Spleen (tissue), 13 donors: ENCODE measurements at places on chromosomes 12 and 14.
A peak's percentile ranks its signal among the peaks of the same experiment; 100 is the strongest.

- DNase-seq = no peak
These were observed 22.6 kb upstream of the LUM start for GRCh38 chr12:91133871-91134270.

DNA sequence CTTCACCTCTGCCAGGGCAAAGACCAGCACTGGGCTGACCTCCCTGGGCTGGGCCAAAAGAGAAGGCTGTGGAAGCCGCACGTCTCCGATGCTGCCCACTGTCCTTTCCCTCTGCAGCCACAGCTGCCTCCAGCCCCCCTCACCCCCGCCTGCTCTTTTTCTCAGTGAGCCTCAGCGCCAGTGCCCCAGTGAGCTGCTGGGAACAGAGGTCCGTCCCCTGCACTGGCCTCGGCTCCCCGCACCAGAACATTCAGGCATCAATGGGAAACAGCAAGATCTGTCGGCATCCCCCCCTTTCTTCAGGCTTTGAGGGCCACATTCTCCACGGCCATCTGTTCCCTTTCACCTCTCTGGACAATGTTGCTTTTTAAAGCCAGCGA lies 398.1 kb downstream of the ZFP36L1 start:
- peak; percentile 69 for DNase-seq

GRCh38 chr12:47636908-47637780 lies 68.7 kb downstream of the RPAP3 start:
- peak; percentile 79 for DNase-seq

- no peak for DNase-seq
These were observed 40.9 kb downstream of the ATXN7L3B start for GRCh38 chr12:74578486-74578885.

GRCh38 chr14:50768680-50769079 lies 62.3 kb downstream of the NIN start:
- DNase-seq = no peak

DNA sequence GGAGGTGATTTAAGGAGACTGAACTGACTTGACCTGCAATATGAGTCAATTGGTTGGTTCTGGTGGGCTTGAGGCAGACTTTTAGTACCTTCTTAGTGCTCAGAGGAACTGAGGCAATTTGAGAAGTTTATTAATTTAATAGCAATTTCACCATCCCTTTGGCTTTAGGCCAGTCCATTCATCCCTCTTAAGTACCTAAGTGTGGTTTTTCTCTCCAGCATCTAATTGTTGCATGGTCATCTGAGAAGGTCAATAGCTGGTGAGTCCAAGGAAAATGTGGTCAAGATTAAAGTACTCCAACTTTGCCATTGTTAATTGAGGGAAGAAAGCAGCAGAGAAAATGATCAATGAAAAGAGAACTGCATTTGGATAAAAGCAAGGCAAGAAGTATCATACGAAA lies 115.4 kb upstream of the DYRK2 start:
- DNase-seq = no peak

DNA sequence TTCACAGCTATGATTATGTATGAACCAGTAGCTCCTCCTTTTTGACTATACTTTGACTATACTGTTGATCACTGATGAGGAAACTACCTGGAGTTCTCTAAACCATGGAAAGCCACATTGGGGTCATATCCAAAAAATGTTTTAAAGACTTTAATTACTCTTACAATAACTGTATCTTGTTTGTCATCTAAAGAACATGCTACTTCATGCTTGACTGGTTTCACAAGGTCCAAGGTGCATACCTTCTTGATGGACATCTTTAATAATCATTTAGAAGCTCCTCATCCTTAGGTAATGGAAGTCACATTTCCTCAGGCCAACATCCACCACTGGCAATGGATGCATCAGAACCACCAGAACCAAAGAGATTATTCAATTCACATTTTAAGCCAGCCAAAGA lies 29.9 kb downstream of the WASHC3 start:
- DNase-seq = no peak

- DNase-seq = no peak
These were observed 129.0 kb downstream of the AACS start for GRCh38 chr12:125194163-125194773.

GRCh38 chr12:102095677-102096263 lies 24.1 kb downstream of the NUP37 start:
- no peak for DNase-seq
